Activated naive CD8-positive, alpha-beta T cell treated with anti-CD3 and anti-CD28 coated beads for 36 hours (primary cell): ENCODE measurements at places on chromosomes 3 and 15. TPM values are rescaled to one million over a fixed set of nuclear protein-coding genes. Genes with fewer than 3 reads are reported as not detected.

- DNase-seq: no peak
- H3K36me3 ChIP-seq: no peaks in the 10 kb centered on the region
- H3K27ac ChIP-seq: no peak overlapping the region
Observed at GRCh38 chr3:178714925-178715832, 178.9 kb downstream of the KCNMB2 start.

Gene CHST14
- total RNA-seq: 5.7 TPM

GRCh38 chr3:52145736-52146110 is 8.5 kb downstream of the POC1A start:
- no peak overlapping the region for H3K4me3 ChIP-seq
- peaks cover 7% of the 10 kb centered on the region for H3K4me1 ChIP-seq
- H3K27me3 ChIP-seq: no peaks in the 10 kb centered on the region
- no peak for DNase-seq
- peaks cover 30% of the 10 kb centered on the region for H3K36me3 ChIP-seq

- no peak overlapping the region for H3K4me3 ChIP-seq
- H3K27me3 ChIP-seq: no peaks in the 10 kb centered on the region
- DNase-seq: no peak
- no peaks in the 10 kb centered on the region for H3K36me3 ChIP-seq
- H3K4me1 ChIP-seq: no peaks in the 10 kb centered on the region
Observed at GRCh38 chr3:3065876-3066275, 44.3 kb downstream of the IL5RA start.

Gene GP9
- total RNA-seq: not detected

Gene TCAIM
- total RNA-seq: 12.6 TPM

Gene LARP6
- 0.12 TPM for total RNA-seq

DNA sequence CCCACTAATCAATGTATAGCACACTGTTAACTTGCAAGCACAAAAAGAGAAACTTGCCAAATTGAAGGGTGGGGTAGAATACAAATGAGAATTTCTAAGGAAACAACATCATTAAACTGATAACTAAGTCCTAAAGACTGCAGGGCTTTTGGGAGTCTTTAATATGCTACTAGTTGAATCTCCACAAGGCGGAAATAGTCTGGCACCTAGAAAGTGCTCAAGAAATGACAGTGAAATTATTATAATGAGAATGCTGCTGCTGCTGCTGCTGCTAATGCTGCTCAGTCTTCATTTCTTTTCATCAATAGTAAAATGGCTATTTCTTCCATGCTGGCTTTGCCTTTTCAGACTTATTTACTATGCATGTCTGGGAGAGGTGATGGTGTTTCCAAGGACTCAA is 91.8 kb downstream of the BTD start:
- H3K36me3 ChIP-seq: peaks cover 12% of the 10 kb centered on the region
- H3K27me3 ChIP-seq: no peaks in the 10 kb centered on the region
- no peak overlapping the region for H3K4me3 ChIP-seq

DNA sequence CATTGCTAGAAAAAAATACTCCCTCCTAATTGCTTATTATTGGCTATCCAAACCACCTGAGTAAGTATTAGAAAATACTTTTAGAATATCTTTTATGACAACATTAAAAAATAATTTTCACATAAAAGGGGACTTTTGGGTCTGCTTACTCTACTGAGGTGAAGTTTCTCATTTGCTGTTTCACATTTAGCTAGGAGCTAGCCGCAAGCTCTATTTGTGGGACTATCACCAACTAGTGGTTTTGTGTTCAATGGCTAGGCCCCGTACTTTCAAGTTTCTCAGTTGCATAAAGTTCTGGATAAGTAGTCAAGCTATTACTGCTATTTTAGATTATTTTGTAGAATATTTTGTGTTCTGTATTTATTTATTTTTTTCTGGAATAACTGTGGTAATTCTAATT is 244.2 kb upstream of the SLITRK3 start:
- H3K27me3 ChIP-seq: no peaks in the 10 kb centered on the region
- H3K4me3 ChIP-seq: no peak overlapping the region
- H3K36me3 ChIP-seq: no peaks in the 10 kb centered on the region
- no peaks in the 10 kb centered on the region for H3K4me1 ChIP-seq

- H3K36me3 ChIP-seq: no peaks in the 10 kb centered on the region
- DNase-seq: no peak
- no peaks in the 10 kb centered on the region for H3K27me3 ChIP-seq
- no peak overlapping the region for H3K4me3 ChIP-seq
- H3K27ac ChIP-seq: no peak overlapping the region
Observed at GRCh38 chr3:26114851-26115250, 325.0 kb downstream of the OXSM start.

DNA sequence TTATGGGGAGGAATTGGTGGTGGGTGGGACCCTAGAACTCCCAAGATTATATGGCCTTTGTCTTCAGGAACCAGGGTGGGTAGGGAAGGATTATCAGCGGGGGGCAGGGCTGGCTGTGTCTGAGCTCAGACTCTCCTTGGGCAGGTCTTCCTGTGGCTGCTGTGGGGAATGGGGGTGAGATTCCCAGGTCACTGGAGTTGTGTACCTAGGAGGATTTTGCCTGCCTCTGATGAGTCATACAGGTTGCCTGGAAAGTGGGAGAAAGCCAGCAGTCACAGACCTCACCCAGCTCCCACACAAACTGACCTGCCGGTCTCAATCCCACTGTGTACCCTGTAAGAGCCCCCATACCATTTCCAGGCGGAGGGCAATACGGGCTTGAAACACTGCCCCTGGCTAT is 209.9 kb upstream of the CNTN3 start:
- no peak overlapping the region for H3K27ac ChIP-seq
- no peaks in the 10 kb centered on the region for H3K36me3 ChIP-seq

Gene CCDC39
- not detected for total RNA-seq

- no peaks in the 10 kb centered on the region for H3K27me3 ChIP-seq
- no peak overlapping the region for H3K4me3 ChIP-seq
- H3K27ac ChIP-seq: no peak overlapping the region
- peaks cover 2% of the 10 kb centered on the region for H3K4me1 ChIP-seq
- no peaks in the 10 kb centered on the region for H3K36me3 ChIP-seq
Observed at GRCh38 chr15:73897441-73898261, 24.3 kb downstream of the TBC1D21 start.

DNA sequence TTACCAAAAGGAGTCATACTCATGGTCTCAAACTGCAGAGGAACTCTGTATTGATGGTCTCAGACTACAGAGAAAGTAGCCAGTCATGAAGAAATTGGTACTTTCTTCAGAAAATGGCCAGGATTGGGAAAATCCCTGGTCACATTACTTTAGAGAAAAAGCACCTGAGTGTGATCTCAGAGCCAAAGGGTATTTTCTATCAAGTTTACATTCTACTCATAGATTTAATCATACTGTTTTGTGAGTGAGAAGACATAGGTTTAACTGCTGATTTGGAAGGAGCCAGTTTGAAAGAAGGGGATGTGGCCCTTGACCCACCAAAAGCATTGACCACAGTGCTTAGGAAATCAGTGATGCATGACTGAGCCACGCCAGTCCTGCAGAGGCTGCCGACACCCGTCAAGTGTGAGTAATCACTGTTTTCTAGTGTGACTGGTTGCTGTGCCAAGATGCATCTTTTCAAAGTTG is 203.6 kb downstream of the AKAP13 start:
- peaks cover 69% of the 10 kb centered on the region for H3K4me1 ChIP-seq
- H3K36me3 ChIP-seq: peaks cover 55% of the 10 kb centered on the region
- peak overlapping the region; percentile 72 for H3K4me3 ChIP-seq

Gene BNC1
- total RNA-seq: not detected

- no peak overlapping the region for H3K4me3 ChIP-seq
- no peaks in the 10 kb centered on the region for H3K36me3 ChIP-seq
- H3K27me3 ChIP-seq: peaks cover 15% of the 10 kb centered on the region
- H3K27ac ChIP-seq: no peak overlapping the region
- DNase-seq: no peak
Observed at GRCh38 chr3:194098843-194099183, 37.1 kb upstream of the HES1 start.
